ENCODE measurements at places on chromosomes 5 and 9. TPM values are rescaled to one million over a fixed set of nuclear protein-coding genes. Genes with fewer than 3 reads are reported as not detected.

WNT8A gene
- total RNA-seq, result not detected

PCDHGA7 gene
- total RNA-seq, result 0.38 TPM

PCDHA13 gene
- not detected for total RNA-seq

FGF1 gene
- not detected for total RNA-seq

PCDHB10 gene
- total RNA-seq, result not detected

CATSPER3 gene
- 0.69 TPM for total RNA-seq

FCN2 gene
- not detected for total RNA-seq

SPAG8 gene
- 8.1 TPM for total RNA-seq

FGF10 gene
- not detected for total RNA-seq

SPINK7 gene
- not detected for total RNA-seq

CEL gene
- total RNA-seq, result 2.3 TPM
